ENCODE measurements at places on chromosomes 5 and 9.

- no peak for DNase-seq
These were observed 22.4 kb downstream of the ELOVL7 start for GRCh38 chr5:60821488-60822284.

DNA sequence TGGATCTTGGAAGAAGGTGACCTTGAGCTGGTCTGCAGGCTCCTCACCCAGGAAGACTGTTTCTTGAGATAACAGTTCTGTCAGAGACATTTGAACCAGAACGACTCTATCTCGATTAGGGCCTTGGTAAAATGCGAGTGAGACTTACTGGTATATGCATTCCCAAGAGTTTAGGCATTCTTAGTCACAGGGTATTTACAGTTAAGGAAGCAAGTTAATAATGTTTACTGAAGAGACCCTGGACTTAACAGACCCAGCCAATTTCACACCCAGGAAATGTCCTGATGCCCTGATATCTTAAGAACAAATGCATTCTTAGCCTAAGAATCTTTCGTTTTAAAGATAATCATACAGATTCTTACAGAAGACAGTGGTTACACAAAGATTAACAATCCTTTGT lies 1867.2 kb upstream of the C9orf72 start:
- DNase-seq, result no peak

- no peak for DNase-seq
These were observed 27.2 kb upstream of the CCNJL start for GRCh38 chr5:160339406-160340130.

- peak; percentile 37 for DNase-seq
These were observed at the start of gene P4HA2 for GRCh38 chr5:132227485-132228240. Gene P4HA2, minus strand, starts transcription at chr5:132227853. Its CDS starts 9,227 bp downstream, at chr5:132218626.

DNA sequence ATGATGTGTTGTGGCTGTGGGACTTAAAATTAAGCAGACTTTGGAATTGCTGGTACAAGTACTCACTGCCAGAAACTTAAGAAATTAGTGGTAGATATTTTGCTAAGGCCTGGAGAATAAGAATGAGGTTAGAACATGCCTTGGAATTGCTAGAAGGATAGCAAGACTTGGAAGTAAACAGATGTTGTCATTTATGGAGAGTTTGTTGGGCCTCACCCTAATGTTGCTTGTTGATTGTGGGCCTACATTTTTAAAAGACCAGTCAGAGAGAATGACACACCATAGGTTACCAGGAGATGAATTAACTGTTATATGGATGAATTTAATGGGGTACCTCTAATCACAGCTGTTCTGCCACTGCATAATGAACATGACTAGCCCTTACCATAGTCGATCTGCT lies 120.1 kb upstream of the GAS1 start:
- no peak for DNase-seq

DNA sequence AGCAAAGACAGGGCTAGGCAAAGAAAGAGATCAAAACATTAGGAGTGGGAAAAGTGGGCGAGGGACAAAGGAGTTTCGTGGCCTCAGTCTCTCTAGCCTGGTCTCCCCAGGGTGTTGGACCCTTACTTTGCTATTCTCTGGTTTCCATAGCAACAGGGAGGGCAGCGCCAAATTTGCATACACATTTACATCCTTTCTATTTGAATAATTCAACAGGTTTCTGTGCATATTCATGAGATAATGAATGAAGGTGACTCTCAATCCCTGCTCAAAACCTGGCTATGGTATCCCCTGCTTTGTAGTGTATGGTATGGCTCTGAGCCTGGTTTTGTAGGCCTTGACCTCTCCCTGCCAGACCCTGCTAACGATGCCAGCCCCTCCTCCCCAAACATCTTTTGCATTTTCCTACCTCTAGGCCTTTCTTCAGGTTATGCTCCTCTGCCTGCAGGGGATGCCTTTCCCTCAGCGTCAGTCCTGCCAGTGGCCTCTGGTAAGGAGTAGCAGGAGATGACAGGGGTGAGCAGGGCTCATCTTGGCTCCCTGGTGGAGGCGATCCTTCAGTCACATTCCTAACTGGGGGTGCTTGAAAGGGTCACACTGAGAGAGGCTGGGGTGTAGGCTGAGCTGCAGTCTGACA lies 9.8 kb downstream of the RPP25L start:
- DNase-seq, result no peak

DNA sequence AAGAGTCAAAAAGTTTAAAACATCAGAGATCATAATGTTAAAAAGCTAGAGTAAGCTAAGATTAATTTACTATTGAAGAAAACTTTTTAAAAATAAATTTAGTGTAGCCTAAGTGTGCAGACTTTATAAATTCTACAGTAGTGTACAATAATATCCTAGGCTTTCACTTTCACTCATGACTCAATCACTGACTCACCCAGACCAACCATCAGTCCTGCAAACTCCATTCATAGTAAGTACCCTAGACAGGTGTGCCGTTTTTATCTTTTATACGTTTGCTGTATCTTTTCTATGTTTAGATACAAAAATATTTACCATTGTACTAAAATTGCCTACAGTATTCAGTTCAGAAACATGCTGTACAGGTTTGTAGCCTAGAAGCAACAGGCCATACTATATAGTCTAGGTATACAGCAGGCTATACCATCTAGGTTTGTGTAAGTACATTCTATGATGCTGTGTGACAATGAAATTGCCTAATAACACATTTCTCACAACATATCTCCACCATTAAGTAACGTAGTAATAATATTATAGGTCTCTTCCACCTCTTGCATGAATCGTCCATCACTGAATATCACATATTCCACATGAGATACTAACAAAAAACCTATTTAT lies 59.2 kb downstream of the MEGF9 start:
- no peak for DNase-seq
